Lower lobe of right lung (tissue), 2 donors: ENCODE measurements at places on chromosomes 11 and 22.

DNA sequence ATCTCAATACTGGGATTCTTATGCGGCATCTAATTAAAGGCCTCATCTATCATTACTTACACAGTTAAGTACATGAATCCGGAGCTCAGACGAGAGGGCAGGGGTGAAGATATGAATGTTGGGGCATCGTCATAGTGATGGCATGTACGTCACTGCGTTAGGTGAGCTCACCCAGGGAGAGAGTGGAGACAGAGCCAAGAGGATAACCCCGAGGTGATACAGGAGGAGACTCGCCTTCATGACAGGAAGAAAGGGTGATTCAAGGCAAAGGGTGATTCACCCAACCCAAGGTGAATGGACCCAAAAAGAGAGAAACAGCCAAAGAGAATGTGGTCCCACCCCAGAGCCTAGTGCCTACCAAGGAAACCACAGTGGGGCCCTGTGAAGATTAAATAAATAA lies 132.9 kb upstream of the BLID start:
- DNase-seq: no peak

DNA sequence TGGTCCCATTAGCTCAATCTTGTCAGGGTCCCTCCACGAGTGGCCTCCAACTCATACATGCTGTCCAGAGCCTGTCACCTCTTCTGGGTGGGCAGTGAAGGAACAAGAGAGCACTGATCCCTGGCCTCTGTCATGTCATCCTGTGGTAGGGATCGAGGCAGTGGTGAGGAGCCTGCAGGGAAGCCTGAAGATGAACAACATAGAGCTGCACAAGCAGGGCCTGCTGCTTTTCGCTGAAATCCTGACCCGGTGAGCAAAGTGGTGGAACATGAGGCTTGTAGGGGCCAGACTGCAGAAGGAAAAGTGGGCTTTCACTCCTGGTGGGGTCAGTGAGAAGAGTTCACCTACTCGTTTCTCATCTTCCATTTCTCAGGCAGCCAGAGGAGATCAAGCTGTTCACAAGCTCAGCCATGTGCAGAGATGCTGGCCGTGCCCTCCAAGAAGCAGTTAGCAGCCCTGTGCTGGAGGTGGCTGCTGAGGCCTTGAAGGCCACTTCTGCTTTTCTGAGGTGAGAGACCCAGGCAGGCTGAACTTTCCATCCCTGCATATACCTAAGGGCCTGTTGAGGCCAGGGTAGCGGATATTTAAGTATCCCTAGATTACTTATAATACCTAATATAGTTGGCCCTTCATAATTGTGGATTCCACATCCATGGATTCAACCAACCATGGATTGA lies 32.9 kb downstream of the MEI1 start:
- DNase-seq: no peak

DNA sequence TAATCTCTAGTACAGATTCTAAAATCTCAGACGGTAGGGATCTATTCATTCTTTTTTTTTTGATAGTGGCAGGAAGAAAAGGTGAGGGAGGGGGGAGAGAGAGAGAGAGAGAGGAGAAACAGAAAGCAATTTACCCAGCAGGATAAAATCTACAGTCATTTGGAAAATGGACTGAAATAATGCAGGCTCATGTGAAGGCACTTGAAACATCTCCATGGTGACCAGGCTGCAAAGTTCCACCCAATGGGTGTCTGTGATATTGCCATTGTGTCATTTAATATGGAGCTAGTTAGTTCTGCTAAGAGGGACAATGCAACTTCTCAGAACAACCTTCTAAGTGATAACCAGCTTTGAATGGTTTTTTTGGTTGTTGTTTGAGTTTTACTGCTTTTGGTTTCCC lies 165.2 kb upstream of the RAG2 start:
- no peak for DNase-seq

DNA sequence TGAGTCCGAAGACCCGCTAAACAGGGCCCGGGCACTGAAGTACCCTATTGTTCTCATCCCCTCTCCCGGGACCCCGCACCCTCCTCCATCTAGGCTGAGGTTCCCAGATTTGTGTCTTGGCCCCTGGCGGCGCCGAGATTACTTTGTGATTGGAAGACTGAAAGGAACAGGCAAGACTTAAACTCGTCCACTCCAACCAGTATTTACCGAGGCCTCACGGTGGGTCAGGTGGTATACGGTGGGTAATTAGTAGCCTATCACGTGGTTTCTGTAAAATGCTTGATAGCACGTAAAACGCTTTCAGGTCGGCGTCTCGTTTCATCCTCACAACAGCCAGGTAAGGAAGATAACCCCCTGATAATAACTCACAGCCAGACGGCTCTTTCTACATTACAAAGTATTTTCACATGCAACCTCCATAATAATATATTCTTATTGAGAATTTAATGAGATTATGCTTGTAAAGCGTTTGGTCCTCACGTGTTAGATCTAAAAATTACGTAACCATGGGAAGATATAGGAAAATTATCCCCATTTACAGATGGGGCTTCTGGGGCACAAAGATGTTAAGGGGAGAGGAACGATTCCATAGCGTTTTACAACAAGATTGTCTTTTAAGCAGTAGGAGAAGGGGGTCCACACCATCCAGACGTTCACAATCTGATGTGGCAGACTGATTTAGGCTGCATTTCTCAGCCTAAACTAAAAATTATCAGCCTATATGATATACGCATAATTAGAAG lies 642 bp upstream of the PIK3C2A start:
- no peak for DNase-seq

GRCh38 chr11:125416981-125417935 lies 78.8 kb downstream of the FEZ1 start:
- DNase-seq: no peak

GRCh38 chr11:72141066-72141465 lies 5.5 kb downstream of the FOLR3 start:
- no peak for DNase-seq

GRCh38 chr11:105937331-105937730 lies 84.7 kb downstream of the MSANTD4 start:
- DNase-seq: no peak

DNA sequence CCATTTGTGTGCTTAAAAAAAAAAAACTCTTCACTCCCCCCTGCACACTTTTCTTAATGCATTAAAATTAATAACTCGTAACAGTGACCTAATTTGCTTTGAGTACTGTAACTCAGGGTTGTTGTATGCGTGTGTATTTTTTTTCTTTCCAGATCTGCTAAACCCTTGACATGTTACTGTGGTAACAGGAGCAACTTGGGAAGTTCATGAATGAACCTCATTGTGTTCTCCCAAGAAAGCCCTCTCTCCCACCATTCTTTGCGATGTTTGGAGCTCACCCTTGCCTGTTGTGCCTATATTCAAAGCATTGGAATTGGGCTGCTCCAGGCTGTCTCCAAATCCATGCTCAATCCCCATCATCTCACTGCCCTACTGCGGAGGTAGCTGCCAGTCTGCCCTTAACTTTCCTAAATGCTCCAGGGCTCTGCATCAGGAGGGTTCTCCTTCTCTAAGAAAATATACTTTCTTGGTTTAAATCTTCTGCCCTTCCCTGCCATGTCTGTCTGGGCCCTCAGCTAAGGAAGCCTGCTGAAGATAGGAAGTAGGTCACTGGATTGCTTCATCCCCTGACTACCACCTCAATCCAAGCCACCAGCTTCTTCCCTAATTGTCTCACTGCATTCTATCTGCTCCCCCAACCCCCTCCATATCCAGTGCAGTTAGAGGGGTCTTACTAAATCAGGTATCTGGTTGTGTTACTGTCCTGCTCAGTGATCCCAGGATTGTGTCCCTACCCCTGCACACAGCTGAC lies 70.3 kb downstream of the KIRREL3 start:
- DNase-seq: no peak

DNA sequence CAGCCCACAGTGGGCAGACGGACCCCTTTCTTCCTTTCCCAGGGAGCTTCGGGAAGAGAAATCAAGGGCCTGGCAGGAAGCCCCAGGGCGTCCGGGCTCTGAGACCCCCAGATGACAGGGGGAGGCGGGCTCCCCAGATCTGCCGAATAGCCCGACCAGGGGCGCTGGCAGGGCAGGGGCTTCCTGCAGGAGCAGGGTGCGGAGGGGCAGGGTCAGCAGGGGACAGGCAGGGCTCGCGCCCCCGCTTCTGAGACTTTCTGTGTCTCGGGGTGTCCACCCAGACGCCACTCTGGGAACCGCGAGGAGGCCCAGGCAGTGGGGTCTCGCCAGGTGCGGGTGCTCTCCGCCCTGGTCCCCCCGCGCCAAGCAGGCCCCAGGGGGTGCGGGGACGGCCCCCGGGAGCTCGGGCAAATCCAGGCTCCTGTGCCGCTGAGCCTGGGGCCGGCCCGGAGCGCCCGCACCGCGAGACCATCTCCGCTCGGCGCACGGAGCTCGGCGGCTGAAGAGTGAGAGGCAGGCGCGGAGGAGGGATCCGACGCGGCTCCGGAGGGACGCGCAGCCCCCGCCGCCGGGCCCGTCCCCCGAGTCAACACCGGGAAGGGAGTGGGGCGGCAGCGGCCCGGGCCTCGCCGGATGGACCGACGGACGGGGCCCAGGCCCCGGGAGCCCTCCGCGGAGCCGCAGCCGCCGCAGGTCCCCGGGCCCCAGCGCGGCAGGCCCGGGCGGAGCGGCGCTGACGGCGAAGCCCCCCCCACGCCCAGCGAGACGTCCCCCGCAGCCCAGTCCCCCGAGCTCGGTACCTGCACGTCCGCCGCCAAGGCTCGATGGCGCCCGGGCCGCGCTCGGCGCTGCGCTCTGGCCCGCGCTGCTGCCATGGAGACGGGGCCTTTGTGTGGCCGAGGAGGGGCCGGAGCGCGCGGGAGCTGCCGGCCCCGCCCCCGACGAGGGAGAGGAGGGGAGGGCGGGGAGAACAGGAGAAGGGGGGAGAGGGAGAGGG lies at the start of gene PLXNB2:
TSS of gene PLXNB2 (minus strand) at position 894 of the 997 bp plus-strand sequence. CDS start 17,062 bp downstream, outside the sequence.
- DNase-seq: peak; percentile 89
